ENCODE measurements at places on chromosomes 12 and 14. TPM values are rescaled to one million over a fixed set of nuclear protein-coding genes. Genes with fewer than 3 reads are reported as not detected.

DNA sequence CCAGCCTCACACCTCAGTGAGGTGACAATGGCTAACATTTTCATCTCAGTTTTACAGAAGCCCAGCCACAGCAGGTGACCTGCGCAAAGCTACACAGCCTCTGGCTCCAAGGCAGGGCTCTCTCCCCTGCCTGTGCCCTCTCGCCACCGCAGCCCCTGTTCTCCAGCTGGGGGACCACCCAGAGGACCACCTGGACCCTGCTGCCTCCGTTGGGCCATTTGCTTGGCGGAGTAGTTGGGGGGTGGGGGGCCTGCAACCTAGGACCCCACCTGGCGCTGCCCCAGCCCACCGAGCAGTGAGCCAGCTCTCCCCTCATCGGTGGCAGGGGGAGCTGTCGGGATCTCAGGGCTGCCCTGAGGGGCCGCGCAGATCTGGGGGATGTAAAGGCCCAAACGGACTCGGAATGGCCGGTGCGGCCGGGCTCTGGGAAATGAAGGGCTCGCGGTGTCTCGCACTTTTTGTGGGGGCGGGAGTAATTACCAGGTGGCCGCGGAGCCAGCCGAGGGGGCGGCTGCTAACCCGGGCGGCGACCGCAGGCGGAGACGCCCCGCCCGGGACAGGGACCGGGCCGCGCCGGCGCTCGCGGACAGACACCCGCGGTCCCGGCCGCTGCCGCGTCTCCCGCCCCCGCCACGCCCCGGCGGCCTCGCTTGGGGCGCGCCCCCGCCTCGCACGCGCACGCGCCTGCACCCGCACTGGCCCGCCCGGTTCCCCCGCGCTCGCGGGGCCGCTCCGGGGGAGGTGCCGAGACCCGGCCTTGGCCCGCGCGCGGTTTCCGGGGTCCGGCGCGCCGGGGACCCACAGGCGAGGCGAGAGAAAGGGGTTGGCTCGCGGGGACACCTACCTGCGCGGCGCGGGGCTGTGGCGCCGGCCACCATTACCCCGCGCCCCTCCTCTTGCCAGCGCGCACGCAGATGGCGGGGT lies 8.6 kb upstream of the GPR68 start:
- DNase-seq = no peak

DNA sequence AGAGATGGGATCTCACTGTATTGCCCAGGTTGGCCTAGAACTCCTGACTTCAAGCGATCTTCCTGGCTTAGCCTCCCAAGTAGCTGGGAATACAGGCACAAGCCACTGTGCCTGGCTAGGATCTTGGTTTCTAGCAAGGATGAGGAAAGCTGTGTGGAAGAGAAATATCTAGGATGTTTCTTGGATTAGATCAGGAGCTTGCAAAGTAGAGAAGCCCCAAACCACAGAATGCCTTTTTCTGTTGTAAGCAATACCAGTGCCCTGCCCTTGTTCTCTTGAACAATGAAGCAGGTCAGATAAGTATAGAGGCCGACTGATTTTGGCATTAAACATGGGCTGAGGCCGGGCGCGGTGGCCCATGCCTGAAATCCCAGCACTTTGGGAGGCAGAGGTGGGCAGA lies 44.3 kb upstream of the STRN3 start:
- DNase-seq = no peak

Gene IQSEC3
- polyA plus RNA-seq = 8.4 TPM

Gene KERA
- not detected for polyA plus RNA-seq

- DNase-seq = no peak
These were observed 124.5 kb downstream of the ANO4 start for GRCh38 chr12:100919116-100919515.

GRCh38 chr12:96224219-96224615 lies 30.0 kb downstream of the ELK3 start:
- no peak for DNase-seq

DNA sequence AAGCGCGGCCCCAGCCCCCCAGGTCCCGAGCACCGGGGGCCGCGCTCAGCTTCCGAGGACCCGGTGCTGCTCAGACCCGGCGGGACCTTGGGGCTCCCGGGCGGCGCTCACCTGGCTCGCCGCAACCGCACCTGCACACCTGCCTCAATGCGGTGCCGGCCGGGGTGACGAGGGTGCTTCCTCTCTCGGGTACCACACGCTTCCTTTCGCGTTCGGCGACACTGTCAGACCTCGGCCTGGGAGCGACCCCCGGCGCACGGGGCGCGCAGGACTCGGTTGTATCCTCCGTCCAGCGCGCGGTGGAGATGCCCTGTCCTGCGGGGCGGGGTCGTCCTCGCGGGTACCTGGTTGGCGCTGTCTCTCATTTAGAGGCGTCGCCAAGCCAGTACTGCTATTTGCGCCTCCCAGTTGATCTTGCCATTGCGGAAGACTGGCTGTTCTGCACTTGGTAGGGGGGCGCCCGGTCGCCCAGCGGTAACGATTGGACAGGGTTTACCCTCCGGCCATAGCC lies 718 bp downstream of the PACS2 start:
- no peak for DNase-seq

Gene PKP2
- polyA plus RNA-seq = 20.5 TPM

Gene CEP170B
- 12.5 TPM for polyA plus RNA-seq

DNA sequence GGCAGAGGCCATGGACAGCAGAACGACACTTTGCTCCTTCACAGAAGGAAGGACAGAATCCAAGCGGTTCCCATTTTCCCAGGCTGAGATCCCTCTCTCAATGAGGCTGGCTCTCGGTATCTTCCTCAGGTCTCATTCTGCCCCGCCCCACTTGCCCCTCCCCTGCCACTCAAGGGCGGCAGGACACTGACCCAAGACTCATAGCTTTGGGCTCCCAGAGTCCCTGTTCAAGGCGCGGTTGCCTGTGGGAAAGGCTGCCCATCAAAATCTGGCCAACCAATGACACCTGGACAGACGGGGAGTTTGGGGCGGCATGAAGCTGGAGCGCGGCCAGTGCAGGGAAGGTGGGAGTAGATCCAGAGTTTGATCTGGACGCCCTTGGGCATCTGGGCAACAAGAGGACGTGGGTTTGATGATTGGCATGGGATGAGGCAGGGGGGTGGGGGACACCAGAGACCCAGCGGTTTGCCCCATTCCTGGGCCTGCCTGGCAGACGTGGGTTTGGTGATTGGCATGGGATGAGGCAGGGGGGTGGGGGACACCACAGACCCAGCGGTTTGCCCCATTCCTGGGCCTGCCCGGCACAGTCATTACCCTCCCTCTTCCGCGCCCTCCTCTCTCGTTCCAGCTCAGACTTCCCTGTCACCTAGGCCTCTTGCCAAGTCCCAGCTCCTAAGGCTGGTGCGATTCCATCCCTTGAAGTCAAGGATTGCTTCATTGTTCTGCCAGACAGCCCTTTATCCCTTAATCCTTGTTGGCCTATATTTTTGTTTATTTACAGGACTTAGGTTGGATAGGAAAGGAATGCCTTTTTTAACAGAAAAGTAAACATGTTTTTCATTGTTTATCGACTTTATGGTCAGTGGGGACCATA lies 92.1 kb downstream of the NINJ2 start:
- DNase-seq = no peak
